Activated CD4-positive, alpha-beta memory T cell treated with anti-CD3 and anti-CD28 coated beads for 36 hours (primary cell): ENCODE measurements at places on chromosomes 7 and 10. TPM values are rescaled to one million over a fixed set of nuclear protein-coding genes. Genes with fewer than 3 reads are reported as not detected.

The CREB5 gene
- total RNA-seq: 0.52 TPM

The STEAP1B gene
- total RNA-seq: not detected

The CYP2C19 gene
- total RNA-seq: 0.52 TPM

The HOXA13 gene
- not detected for total RNA-seq

The CLRN3 gene
- not detected for total RNA-seq

The OR9A2 gene
- not detected for total RNA-seq

The GPC2 gene
- 4.8 TPM for total RNA-seq

DNA sequence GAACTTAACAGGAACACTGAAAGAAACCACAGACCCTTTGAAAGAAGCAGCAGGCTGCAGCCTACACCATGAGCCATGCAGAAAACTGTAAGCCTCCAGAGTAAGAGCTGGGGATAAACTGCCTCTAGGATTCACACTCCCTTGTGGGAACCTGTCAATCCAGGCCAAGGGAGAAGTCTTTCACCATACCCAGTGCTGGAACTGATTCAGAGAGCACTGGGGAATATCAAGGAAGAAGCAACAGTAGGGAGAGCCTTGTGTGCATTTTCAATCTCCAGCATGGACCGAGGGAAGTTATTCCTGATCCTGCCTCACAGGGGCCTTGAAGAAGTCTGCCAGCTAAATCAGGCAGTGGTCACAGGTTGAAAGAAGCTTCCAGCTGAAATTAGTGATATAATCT is 282.2 kb downstream of the AGMO start:
- DNase-seq: no peak

- DNase-seq: no peak
These were observed 1.2 kb downstream of the TRDMT1 start for GRCh38 chr10:17200001-17200911.

DNA sequence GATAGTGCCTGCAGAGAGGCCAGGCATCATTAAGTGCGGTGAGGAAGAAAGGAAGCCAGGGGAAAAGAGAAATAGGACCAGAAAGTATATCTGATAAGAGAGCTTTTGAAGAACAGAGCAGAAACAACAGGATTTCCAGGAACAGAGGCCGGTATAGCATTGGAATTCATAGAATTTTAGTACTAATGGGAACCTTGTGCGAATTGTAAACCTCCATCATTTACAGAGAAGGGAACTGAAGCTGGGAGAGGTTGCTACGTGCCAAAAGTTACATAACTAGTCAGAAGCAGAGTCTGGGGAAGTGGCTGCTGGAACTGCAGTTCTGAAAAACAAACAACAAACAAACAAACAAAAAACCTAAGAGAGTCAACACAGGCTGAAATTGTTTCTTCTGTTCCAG is 5.4 kb upstream of the ZMYND11 start:
- no peak for DNase-seq

- no peak for DNase-seq
These were observed 1188.0 kb downstream of the DNAJB9 start for GRCh38 chr7:109757713-109758112.

DNA sequence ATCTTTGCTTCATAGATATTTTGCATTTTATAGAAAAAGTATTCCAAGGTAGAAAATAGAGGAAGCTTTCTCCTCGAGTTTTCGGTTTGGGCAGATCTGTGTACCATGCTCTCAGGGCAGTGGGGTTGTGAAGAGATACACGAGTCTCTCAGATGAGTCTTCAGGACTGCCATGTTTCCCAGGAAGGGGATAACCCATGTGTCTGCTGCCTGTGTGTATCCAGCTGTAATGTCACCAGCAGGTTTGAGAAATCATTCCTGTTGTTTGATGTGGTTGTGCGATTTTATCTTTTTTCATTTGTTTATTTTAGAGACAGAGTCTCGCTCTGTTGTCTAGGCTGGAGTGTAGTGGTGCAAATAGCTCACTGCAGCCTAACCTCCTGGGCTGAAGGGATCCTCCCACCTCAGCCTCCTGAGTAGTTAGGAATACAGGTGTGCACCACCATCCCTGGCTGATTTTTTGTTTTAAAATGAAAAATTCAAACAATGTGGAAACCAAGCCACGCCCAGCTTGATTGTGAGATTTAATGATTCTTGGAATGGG is 48.9 kb downstream of the SNX10 start:
- DNase-seq: no peak

GRCh38 chr10:69474742-69475432 is 23.6 kb downstream of the TSPAN15 start:
- no peak for DNase-seq

- no peak for DNase-seq
These were observed 105.0 kb downstream of the EPC1 start for GRCh38 chr10:32241946-32242345.

DNA sequence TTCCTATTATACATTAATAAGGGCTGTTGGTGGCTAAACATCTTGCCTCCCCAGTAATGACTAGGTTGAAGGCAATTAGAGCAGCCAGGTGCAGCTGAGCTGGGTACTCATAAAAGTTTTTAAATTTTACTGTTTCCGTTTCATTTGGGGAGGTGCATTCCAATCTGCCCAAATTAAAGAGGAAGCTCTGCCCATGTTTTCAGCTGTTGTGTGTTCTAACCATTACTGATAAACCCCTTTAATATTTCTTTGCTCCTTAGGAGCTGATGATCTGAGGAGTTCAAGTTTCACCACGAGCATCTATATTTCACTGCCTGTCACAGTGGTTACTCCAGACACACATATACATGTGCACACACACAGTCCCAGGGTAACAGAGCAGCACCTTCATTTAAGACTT is 94.4 kb downstream of the JAZF1 start:
- no peak for DNase-seq

DNA sequence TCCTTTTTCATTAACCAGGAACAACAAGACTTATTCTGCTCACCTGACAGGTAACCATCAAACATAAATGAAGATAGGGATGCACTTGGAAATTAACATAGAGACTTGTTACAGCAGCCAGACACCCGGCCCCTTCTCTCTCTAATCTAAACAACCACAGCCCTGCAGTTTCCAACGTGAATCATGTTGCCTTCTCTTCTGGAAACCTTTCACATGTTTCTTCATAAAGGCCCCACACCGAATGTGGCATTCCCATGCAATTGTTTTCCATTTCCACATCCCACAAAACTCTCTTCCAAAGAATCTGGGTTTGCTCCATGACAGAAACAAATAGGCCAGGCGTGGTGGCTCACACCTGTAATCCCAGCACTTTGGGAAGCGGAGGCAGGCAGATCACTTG is 15.0 kb upstream of the WDR86 start:
- DNase-seq: no peak

GRCh38 chr10:26574783-26575182 is 122.7 kb upstream of the PDSS1 start:
- no peak for DNase-seq

DNA sequence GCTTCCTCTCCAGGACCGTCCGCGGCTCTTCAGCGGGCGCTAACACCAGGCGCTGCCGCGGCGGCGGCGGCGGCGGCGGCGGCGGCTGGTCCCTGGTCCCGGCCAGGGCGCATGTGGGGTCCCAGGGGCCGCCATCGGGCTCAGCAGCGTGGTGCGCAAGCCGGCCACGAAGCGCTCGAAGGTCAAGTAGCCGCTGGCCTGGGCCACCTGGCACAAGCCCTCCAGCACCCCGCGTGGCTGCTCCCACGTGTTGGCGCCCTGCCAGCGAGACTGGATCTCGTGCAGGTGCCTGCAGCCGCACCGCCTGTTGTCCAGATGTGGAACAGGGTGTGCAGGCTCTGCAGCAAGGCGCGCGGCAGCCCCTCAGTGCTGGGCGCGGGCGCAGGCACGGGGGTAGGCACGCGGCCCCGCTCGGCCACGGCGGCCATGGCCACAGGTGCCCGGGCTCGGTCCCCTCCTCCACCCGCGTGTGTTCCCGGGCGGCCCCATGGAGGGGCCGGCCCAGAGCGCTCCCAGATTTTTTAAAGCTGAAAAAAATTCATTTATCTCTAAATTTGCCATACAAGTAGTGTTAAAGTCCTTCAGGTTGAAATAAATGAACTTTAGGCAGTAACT is 884.2 kb upstream of the ZNF722 start:
- DNase-seq: no peak

GRCh38 chr10:96529634-96530279 is 16.0 kb upstream of the TLL2 start:
- no peak for DNase-seq

- no peak for DNase-seq
These were observed 26.8 kb upstream of the ARMC3 start for GRCh38 chr10:22900841-22901601.

DNA sequence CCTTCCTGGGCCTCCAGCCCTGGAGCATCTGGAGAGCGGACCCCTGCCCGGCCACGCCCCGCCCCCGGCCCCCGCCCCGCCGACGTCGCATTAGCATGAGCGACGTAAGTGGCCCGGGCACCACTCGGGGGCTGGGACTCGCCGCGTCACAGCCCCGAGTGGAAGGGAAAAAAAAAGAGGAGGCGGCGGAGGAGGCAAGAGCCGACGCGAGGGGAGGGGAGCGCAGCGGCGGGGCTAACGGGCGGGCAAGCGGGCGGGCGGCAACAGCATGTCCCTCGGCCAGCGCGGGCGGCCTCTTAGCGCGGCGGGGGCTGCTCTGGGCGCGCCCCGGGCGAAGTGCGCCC is at the start of gene SLC18A3:
TSS of gene SLC18A3 (plus strand) at position 197 of the 344 bp plus-strand sequence. CDS start 431 bp downstream, outside the sequence.
- no peak for DNase-seq

- DNase-seq: peak; percentile 39
These were observed at the start of gene SEMA3D for GRCh38 chr7:85186521-85187241. Gene SEMA3D (minus strand): TSS chr7:85187056. CDS start chr7:85121891, 65,165 bp downstream.

- no peak for DNase-seq
These were observed 44.3 kb downstream of the CPED1 start for GRCh38 chr7:121032645-121033460.

DNA sequence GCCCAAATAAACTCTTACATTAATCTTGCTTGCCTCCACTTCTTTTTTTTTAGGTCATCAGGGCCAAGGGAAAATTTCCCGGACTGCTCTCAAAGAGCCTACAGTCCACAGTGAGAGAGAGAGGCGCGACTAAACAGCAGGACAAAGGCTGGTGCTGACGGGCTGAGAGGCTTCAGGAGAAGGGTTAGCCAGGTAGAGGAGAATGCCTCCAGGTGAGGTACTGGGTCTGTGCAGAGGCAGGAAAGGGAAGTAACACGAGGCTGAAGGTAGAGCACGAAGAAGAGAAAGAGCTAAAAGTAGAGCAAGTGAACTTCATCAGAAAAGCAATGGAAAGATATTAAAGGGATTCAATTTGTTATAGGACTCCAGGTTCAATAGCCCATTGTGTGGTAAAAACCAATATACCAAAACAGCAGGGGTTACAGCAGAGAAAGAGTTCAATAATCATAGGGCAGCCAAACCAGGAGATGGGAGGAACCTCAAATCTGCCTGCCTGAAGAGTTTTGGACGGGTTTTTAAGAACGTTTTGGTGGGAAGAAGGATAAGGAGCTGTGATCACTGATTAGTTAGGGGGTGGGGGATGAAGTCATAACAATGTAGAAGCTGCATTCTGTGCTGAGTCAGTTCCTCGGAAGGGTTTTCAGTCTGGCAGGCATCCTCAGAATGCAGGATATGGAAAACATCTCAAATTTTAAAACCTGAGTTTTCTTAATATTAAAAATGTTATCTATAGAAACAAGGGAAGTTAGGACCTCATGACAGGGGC is 171.5 kb downstream of the AKR1D1 start:
- DNase-seq: no peak

DNA sequence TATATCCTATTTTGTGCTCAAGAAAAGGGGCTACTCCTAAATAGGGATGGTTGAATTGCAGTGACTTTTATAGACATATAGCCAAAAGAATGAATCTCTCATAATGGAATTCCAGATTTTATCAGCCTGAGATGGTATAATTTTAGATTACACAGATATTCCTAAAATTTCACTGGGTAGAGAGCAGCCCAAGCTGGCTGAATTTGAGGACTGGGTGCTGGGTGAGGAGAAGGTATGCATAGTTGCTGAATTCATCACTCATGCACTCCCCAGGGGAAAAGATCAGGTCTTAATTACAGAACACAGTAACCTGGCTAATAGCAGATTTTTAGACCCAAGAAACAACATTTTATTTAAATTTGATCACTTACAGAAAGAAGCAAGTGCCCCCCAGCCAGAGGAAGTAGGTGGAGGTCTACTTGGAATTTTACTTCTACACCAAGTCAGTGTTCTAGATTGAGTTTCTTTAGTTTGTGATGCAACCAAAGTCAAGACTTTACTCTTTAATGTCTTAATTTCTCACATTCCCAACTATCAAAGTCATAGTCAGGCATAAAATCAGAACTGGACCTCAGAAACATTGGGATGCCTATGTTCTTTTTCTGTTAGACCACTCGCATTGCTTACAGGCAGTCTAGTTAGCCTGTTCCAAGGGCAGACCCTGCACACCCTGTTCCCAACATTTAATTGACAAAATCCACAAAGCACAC is 337.4 kb upstream of the PODXL start:
- DNase-seq: no peak

DNA sequence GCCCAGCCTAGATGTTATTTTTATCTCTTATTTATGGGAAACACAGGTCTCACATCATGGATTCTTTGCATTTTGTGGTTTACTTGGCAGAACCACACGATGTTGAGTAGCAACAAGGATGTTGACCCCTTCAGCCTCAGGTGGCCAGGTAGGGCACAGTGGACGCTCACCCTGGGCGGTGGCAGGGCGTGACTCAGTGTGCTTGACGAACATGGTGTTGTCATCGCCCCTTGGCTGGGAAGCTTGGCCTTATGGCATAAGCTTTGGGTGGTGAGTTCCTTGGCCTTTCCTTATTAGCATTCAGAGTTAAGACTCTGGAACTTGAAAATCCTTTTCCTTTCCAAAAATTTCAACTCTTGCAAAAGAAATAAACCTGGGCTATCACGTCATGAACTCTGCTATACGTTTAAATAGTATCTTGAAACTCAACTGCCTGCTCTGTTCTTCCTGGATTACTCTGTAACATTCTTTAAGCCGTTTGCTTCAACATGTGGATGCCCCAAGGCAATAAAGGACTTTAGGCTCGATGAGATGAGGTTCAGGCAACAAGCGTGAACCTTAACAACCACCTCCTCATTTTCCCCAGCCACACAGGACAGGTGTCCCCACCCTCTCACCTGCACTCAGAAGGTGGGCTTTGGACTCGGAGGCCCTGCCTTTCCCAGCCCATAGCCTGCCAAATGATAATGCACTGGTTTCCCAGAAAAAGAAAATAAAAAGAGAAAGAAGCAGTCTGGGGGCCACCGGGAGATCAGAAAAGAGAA is 22.5 kb upstream of the ECHDC3 start:
- no peak for DNase-seq

DNA sequence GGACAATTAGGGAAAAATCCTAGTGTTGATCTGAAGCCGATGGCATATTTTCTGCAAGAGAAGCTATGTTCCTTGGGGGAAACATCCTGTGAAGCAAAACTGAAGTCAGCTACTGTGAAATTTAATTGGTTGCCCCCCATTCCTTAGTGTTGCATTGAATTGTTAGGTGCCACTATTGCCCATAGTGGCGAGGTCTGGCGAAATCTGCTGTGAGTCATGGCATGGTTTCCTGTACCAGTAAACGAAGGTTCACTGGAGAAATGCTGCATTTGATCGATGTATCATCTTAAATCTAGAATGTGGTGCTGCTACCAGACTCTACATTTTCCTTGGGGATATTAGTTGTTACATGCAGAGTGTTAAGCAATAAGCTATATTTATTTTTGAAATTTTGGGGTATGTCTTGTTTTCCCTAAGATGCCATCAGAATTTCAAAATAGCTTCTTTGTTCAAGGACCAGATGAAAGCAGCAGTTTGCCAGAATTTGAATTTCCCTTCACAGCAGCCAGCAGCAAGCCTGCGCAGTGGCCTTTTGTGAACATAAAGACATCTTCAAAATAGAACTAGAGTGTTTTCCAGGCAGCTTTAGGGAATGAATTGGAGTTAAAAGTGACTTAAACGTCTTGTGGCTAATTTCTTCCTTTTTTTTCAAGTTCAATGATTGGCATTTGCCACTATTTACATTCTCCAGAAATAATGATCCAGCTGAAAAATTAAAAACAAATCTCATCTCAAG is 348.6 kb upstream of the COBL start:
- DNase-seq: no peak
